Activated T-cell treated with anti-CD3 and anti-CD28 coated beads, Interleukin-2, amount 50 U/mL, for 1 hour (primary cell): ENCODE measurements at places on chromosomes 5 and 9.

DNA sequence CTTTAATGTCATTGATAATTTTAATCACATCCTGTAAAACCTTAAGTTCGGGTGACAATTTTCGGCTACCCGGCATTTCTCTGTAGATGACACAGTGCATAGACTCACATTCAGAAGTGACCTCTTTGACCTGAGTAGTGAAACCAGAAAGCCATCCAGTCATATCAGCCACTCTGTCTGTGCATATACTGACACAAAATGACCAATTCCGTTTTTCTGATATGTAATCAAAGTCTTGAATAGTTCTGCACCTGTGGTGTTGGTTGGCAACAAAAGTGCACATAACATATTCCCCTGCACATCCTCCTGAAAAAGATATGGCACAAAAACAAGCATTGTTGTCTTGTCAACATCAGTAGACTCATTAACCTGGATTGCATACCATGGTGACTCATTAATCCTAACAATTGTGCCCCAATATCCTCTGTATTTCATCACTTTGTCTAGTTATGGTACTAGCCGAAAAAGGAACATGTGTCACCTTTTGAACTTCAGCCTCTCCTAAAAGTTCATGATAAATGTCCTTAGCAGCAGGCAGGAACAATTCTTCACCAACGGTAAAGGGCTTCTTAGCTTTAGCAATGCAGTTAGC is 4.6 kb upstream of the HNRNPA0 start:
- no peak for DNase-seq

DNA sequence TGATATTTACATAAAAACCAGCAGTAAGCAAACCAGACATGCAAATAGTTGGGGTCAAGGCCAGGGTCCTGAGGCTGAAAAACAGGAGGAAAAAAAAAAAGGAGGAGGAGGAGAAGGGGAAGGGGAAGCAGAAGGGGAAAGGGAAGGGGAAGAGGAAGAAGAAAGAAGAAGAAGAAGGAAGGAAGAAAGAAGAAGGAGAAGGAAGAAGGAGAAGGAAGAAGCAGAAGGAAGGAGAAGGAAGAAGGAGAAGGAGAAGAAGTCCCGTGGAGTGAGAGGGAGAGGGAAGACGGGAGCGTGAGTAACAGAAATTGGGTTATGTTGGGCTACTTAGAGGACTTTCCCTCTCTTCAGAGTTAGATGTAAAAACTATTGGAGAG is 24.6 kb upstream of the NSG2 start:
- no peak for DNase-seq

GRCh38 chr9:77817590-77818311 is 169.6 kb upstream of the GNA14 start:
- DNase-seq: no peak

DNA sequence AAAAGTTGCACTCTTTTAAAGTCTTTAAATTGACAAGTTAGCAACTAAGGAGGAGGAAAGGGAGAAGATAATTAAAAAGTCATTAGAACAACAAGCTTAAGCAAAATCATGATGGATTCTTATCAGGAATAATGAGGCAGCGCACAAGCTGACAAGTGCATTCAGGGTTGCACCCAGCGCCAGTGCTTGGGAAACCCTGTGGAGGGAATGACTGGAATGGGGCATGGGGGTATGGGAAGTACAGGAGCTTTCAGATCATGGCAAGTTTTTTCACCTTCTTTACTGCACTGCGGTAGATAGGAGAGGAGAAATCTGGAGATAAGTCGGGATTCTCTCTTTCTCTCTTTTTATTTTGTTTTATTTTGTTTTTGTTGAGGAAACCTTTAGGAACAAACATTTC is 117.9 kb upstream of the CKMT2 start:
- DNase-seq: no peak

GRCh38 chr5:31768784-31769183 is 129.9 kb downstream of the PDZD2 start:
- DNase-seq: no peak

GRCh38 chr9:124780060-124780756 is 3.3 kb downstream of the OLFML2A start:
- no peak for DNase-seq

DNA sequence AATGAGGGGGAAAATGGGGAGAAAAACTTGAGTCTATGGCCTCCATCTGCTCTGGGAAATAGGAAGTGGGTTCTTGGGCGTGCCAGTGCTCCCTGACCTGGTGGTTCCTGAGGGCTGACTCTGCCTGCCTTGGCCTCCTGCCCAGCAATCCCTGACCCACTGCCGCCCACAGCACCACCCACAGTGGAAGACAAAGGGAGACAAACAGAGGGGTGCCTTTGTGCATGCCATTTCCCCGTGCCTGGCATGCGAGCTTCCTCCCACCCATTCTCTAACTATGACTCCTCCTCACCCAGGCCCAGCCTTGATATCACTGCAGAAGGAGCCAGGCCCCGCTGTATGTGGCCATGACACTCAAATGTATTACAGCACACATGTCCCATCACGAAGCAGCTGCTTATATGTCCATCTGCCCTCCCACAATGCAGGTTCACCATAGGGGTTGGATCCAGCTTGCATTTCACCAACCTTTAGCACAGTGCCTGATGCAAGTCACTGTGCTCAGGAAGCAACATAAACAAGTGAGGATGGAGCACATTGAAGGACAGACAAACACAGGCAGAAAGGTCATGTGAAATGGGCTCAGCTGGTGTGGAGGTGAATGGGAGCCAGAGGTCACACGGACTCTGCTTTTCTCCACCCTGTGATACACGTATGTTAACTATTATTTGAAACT is 84.4 kb downstream of the ADRB2 start:
- DNase-seq: no peak

GRCh38 chr5:98989727-98990126 is 60.9 kb upstream of the CHD1 start:
- no peak for DNase-seq

GRCh38 chr9:87008667-87009066 is 61.4 kb upstream of the GAS1 start:
- DNase-seq: no peak

DNA sequence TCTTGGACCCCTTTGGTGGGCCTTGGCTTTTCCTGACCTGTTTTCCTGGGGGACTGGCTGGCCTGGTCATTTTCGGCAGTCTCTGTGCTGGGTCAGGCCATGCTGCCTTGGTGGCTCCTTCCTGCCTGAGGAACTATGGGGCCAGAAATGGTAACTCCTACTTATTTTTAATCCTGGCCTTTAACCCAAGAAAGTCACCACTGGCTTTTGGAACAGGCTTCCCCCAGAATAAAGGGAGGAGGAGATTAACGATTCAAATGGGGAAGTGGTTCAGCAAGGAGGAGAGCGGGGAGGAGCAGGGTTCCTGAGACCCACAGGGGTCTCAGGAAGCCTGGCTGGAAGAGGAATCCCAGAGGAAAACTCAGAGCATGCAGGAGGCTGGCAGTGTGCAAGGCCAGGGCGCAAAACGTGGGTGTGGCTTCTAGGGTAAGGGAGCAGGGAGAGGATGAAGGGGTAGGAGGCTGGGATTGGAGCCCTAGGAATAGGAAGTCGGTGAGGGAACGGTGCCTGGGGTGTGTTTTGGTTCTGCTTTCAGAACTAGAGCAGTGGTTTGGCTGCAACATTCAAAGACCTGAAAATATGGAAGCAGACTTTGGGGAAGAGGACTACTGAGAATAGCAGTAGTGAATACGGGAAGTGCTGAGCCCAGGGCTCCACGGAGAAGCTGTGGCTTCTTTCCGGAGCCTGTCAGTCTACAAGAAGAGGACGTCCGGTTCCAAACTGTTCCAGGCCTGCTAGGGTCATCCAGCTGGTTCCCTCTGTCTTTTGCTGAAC is 271.1 kb upstream of the KLF4 start:
- no peak for DNase-seq

GRCh38 chr9:120714846-120715388 is 647 bp upstream of the MEGF9 start:
- DNase-seq: no peak

GRCh38 chr9:98385751-98386150 is 130.3 kb upstream of the TBC1D2 start:
- DNase-seq: no peak

GRCh38 chr5:26530305-26530704 is 508.1 kb downstream of the CDH9 start:
- no peak for DNase-seq
